ENCODE measurements at places on chromosomes 5 and 9.

GRCh38 chr5:89932771-89933181 lies 476.8 kb downstream of the CETN3 start:
- no peak for DNase-seq

GRCh38 chr9:86774116-86774515 lies 173.2 kb downstream of the GAS1 start:
- no peak for DNase-seq

DNA sequence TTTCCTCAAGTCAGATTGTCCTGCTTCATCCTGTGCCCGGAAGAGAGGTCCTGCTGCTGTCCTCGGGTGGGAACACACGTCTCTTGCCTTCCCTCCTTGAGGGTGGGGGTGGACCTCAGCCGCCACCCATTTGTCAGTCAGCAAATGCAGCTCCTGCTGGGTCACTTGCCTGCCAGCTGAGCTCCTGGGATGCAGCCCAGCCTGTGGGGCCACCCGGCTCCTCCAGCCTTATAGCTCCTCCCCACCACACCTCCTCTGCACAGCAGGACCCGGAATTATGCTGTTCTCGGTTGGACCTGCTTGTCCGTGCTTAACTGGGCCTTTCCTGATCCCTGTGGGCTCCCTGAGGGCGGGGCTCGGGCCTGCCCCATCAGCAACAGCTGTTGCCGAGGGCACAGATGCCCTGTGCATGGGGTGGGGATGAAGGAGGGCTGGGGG lies 52.7 kb downstream of the RXRA start:
- no peak for DNase-seq

DNA sequence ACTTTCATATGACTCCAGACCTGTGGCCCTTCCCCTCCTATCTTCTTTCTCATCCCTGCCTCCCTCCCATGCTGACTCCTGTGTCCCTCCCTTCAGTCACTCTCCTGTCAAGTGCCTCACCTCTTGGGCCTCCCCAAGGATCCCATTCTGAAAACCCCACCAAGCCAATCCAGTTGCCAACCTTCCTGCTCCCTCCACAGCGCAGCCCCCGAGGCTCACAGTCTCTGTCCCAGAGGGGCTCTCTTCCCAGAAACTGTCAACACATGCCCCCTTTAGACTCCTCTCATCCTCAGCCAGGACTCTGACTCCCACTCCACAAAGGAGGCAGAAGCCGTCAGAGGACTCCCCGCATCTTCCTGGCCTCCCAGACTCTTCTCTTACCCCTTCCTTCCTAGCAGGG lies 30.8 kb downstream of the ACSL6 start:
- DNase-seq, result no peak

DNA sequence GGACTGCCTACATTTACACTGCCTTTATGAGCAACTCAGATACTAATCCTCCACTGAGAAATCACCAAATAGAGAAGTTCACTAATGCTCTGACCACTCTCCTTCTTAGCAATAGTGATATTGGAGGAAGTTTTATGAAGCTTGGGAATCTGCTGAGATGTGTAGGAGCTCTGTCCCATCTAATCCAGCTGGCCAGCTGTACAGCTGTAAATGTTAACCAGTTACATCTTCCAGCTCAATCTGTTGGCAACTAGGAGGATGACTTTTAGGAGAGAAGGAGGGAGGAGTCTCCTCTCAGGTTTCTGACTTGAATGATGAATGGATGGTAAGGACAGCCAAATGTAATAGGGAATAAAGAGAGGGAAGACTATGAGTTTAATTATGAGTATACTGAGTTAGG lies 36.3 kb upstream of the LRRC19 start:
- no peak for DNase-seq

Measured in stimulated activated CD4-positive, alpha-beta T cell treated with anti-CD3 and anti-CD28 coated beads, Interleukin-4, amount 100 ng/mL, for 24 hours (primary cell).